ENCODE measurements at places on chromosomes 7 and 10. TPM values are rescaled to one million over a fixed set of nuclear protein-coding genes. Genes with fewer than 3 reads are reported as not detected.

The UBE2D4 gene
- total RNA-seq: 12.1 TPM

The ZPBP gene
- not detected for total RNA-seq

The PIP gene
- total RNA-seq: not detected

The HOXA13 gene
- 0.33 TPM for total RNA-seq

The DGKI gene
- 0.27 TPM for total RNA-seq

The GPER1 gene
- 0.73 TPM for total RNA-seq

The DNAH11 gene
- 1.8 TPM for total RNA-seq

The TMEM139 gene
- total RNA-seq: 1.8 TPM

The FLNC gene
- total RNA-seq: 1.9 TPM

The ARID5B gene
- total RNA-seq: 10.1 TPM

The TPST1 gene
- 10.4 TPM for total RNA-seq

The WBP1L gene
- total RNA-seq: 52.1 TPM
